B cell (primary cell): ENCODE measurements at places on chromosomes 11 and 22.

DNA sequence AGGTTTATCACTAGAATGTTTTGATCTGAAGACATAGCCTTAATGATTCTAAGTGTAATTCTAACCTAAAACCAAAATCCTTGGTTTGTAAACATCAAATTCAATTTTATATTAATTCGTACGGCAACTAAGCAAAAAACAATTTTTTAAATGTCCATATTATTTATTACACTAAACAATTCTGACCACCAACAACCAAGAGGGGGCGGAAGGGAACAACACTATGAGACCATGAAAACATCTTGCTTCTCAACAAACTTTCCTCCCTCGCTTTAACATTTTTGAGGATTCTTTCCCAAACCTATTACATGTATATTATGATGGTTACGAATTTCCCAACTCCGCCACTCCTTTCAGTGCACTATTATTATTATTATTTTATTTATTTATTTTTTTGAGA, 6.5 kb upstream of the UCP2 start:
- peak; percentile 45 for DNase-seq

GRCh38 chr11:114133548-114134329, 74.2 kb downstream of the ZBTB16 start:
- no peak for DNase-seq

DNA sequence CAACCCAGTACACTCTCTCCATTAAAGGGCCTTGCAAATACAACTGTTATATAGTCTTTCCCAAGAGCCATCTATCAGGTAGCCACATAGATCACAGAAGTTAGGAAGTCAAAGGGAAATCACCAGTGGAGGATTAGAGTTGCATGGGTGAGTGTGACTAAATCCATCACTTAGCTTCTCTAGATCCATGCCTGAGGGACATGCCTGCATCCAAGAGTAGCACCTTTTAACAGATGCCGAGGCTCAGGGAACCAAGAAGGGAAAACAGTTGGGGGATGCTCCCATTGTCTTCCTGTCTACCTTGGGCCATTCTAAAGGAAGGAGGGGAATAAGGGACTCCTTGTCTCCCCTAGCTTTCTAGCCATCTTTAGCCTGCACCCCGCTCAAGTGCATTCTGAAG, 77.9 kb downstream of the XRRA1 start:
- no peak for DNase-seq

DNA sequence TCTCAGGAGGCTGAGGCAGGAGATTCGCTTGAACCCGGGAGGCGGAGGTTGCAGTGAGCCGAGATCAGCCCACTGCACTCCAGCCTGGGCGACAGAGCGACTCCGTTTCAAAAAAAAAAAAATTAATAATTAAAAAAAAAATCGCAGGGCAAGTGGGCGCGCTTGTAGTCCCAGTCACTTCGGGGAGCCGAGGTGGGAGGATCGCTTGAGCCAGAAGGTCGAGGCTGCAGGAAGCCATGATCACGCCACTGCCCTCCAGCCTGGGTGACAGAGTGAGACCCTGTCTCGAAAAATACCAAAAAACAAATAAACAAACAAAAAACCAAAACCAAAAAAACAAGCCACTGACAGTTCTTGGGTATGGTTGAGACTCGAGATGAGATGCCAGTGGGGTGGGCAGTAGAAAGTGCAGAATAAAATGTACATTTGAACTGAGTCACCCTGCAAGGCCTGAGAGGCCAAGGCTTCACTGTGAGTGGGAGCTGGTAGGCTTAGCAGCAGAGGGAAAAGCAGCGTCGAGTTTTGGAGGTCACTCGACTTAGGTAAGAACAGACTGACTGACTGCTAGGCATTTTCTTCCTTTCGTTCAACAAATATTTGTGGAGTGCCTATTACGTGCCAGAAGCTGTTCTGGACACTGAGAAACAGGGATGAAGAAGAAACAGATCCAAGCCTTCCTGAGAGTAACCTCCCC, 635 bp upstream of the LDHA start:
- no peak for DNase-seq

- no peak for DNase-seq
These were observed 74.8 kb downstream of the KIAA1671 start for GRCh38 chr22:25027043-25027906.

- no peak for DNase-seq
These were observed 68.7 kb upstream of the SYN3 start for GRCh38 chr22:33126881-33127280.

DNA sequence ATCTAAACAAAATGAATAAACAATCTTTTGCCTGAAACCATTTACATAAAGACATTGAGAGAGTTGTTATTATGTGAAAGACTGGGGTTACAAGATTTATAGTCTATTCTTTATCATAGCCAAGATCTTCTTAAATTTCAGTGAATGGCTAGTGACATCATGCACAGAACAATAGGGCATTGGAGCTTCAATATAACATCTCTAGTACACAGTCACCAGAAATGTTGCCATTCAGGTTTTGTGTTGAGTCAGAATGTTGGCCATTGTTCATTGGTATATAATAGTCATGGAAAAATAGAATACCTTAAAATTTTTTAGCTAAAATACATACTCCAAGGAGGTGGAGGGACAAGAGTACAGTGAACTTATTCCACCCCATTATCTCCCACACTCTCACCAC, 44.3 kb downstream of the SLC5A12 start:
- DNase-seq, result no peak
